ENCODE measurements at places on chromosomes 11 and 22.

DNA sequence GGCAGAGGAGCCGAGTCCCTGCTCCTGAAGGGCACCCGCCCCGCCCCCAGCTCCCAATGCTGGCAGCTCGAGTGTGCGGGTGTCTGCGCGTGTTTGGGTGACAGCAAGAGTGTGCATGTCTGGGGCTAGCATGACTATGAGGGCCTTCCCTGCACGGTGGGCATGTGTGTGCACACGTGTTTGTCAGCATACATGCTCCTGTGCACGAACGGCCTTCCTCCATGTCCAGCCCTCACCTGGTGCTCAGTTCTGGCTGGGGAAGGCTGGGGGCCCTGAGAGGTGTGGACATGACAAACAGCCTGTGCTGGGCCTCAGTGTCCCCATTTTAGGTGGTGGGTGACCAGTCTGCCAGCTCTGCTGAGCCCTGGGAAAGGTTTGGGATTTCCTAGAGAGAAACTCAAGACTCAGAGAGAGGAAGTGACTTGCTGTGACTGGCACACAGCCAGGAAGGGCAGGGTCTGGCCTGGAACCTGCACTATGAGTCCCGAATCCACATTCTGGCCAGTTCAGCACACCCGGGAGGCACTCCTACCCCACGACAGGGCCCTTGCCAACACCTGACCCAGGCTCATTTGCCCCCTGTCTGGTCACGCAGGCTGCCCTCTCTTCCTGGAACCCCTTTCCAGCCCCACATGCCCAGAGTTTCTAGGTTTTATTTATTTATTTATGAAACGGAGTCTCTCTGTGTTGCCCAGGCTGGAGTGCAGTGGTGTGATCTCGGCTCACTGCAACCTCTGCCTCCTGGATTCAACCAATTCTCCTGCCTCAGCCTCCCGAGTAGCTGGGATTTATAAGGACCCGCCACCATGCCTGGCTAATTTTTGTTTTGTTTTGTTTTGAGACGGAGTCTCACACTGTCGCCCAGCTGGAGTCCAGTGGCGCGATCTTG is 3.3 kb upstream of the SHISA8 start:
- DNase-seq = no peak

DNA sequence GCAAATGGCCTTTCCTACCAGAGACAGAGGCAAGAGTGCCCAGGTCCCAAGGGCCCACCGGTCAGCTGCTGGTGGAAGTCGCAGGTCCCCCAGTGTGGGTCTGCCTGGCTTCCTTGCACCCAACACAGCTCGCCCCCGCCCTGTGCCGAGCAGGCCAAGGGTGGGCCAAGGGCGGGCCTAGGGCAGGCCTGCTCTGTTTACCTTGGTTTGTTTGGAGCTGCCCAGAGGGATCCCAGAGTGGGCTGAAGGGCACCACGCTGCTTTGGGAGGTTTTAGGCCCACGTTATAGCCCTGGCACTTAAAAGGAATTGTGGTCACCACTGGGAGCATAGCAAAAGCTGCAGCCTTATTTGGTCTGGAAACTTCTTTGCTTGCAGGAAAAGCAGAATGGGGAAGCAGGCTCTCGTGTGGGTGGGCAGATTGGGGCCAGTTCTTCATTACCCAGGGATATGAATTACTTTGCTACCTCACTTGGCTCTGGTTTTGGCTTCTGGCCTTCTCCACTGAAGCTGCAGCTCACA is 38.0 kb downstream of the MRGPRD start:
- no peak for DNase-seq

DNA sequence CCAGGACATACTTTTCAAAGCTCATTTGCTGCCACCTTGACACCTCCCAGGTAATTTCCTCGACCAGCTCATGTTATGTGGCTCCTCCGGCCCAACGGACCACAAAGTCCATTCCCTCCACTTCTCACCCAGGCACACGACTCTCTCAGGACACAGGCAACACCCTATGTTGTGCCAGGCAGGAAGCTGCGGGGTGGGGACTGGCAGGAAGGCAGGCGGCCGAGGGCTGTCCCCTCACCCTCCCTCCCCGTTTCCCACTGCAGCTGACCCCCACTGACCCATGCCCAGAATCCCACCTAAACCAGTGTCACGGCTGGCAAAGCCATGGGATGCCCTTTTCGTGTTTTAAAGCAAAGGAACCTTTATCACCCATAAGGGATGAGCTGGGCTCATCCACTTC is 20.8 kb downstream of the CELSR1 start:
- no peak for DNase-seq

DNA sequence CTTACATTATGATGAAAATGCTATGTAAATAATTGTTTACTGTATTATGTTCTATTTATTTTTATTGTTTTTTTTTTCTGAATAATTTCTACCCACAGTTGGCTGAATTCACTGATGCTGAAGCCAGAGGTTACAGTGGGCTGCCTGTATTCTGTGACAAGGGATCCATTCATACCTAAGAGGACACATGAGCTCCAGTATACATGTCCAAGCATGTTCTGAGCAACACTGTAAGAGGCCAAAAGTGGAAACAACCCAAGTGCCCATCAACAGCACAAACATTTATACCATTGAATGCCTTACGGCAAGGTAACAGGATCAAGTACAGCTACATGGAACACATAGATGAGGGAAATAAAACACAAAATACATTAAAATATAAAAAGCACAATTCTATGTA is 1.4 kb upstream of the SRSF8 start:
- DNase-seq = no peak

DNA sequence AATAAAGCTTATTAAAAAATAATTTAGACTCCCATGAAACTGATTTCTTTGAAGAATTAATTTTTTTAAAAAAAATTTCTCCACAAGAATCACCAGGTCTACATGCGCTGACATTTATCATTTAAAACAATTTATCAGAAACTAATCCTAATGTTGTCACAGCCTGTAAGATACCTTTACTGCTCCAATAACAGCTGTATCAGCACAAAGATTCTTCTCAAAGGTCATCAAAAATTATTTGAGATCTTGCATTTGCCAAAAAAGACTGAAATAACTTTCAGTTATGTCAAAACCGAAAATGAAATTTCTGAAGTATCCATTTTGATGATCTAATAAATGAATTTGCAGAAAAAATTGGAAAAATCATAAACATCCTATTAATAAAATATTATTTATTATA is 8.1 kb downstream of the KRTAP5-5 start:
- DNase-seq = no peak

DNA sequence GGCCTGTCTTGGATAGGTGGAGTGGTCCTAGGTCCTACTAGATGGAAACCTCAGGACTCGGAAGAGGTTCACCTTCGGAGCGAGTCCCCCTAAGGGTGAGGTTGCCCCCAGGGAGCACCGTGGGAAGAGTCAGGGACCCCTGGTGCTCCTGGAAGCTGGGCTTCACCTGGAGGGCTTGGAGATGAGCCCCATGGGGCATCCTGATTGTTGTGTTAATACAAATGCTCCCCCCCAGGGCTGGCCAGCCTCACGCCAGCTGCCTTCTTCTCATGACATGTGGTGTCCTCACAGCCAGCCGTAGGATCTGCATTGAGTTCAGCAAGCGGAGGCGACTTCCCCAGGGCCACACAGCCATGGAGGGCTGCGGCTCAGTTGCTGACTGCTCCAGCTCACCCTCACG is 1487.5 kb downstream of the BRD1 start:
- no peak for DNase-seq

GRCh38 chr11:111006227-111006626 is 239.3 kb upstream of the POU2AF2 start:
- no peak for DNase-seq

GRCh38 chr22:18042685-18043084 is 18.3 kb upstream of the MICAL3 start:
- DNase-seq = no peak

- no peak for DNase-seq
Measured at GRCh38 chr22:39806109-39806508, 87.5 kb downstream of the ENTHD1 start.

DNA sequence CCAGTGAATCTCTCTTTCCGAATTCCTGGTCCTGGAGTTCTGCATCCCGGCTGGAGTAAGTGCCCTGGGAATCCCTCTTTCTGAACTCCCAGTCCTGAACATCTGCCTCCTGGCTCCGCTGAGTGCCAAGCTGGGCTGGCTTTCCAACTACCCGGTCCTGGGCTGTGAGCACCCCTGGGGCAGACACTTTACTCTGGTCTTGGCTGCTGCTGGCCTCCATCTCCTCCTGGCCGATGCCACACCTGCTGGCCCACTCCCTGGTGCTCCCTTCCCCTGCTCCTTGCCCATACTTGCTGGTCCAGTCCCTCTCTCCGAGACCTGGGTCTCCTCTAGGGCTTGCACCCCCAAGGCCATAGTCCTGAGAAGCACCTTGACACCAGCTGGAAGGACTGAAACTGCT is 14.7 kb downstream of the TNKS1BP1 start:
- no peak for DNase-seq

- no peak for DNase-seq
Measured at GRCh38 chr11:89249196-89249595, 71.5 kb downstream of the TYR start.

- no peak for DNase-seq
Measured at GRCh38 chr11:85096939-85097338, 530.2 kb downstream of the DLG2 start.

DNA sequence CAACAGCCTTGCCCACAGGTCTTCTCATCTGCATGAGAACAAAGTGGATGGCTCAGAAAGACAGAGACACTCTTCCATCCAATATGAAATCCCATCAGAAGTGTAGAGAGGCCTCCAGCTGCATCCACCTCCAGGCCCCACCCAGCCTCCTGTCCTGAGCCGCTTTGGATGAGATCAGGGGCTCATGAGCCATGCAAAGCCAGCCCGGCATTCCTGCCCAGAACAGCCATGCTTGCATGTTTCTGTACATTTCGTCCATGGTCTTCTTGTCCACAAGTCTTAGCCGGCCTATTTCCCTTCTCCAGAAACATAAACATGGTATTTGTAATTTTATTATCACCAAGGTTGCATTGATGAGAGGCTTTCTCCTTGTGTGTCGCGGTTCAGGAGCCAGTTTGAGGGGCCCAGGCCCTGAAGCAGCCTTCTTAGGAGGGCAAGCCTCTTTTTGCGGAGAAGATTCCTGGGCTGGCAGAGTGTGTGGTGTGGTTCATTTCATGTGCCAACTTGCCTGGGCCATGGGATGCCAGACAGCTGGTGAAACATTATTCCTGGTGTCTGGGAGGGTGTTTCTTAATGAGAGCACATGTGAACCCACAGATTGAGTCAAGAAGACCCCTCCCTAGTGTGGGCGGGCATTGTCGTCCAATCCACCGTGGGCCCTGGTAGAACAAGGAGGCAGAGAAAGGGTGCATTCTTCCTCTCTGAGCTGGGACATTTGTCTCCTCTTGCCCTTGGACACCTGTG is 928.9 kb downstream of the TBC1D22A start:
- no peak for DNase-seq

- no peak for DNase-seq
Measured at GRCh38 chr11:19696073-19696472, 16.6 kb upstream of the NAV2 start.

- DNase-seq = no peak
Measured at GRCh38 chr11:45423036-45423435, 136.9 kb upstream of the SYT13 start.

GRCh38 chr11:88131764-88132470 is 43.3 kb downstream of the RAB38 start:
- no peak for DNase-seq

DNA sequence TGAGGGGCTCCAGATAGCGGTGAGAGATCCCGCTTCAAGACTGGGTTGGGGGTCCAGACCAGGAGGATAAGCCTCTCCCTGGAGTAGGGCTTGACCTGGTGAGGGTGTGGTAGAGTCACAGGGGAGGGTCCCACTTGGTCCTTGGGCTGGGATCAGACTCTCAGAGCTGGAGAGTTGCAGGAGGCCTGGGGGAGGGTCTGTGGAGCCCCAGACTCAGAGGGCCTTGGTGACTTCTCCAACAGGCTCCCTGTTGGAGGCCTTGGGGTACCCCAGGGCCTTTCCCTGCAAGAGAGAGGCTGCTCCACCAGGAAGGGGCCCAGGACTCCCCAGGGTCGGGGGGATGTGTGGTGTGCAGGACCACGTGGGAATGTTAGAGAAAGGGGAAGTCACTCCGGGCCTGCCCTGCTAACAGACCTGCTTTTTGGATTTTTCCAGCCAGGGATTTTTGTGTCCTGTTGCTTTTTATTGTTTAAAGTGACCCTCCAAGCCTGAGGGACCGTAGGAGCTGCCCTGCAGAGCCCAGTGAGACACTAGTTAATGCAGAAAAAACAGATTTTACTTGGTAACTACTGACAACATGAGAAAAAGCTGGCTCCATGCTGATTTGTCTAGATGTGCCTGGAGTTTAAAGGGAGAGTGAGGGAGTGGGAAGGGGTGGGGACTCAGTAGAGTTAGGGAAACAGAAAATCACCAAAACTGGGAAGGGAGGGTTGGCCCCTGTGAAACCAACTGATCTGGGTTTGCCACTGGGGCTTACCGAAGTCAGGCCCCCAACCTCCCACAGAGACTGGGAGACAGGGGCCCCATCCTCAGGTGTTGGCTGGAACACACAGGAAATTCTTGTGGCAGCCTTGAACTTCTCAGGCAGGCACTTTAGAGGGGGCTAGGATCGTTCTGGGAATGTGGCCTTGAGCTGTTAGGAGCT is 801 bp upstream of the TXNRD2 start:
- no peak for DNase-seq

DNA sequence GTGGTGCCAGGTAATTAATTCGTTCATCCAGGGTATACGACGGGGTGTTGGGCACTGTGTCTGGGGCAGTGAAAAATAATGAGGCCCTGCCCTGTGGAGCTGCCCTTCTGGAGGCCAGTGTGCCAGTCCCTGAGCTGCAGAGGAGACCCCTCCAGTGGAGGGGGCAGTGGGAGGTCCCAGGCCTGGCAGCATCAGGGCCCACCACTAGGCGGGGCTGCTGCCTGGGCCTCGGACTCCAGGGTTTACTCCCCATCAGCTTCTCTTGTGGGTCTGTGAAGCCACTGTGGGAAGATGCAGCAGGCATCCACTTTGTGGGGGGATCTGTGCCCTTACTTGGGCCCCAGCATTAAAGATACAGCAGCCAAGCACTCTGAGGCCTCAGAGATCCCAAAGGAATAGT is 17.4 kb upstream of the TMPRSS6 start:
- no peak for DNase-seq

DNA sequence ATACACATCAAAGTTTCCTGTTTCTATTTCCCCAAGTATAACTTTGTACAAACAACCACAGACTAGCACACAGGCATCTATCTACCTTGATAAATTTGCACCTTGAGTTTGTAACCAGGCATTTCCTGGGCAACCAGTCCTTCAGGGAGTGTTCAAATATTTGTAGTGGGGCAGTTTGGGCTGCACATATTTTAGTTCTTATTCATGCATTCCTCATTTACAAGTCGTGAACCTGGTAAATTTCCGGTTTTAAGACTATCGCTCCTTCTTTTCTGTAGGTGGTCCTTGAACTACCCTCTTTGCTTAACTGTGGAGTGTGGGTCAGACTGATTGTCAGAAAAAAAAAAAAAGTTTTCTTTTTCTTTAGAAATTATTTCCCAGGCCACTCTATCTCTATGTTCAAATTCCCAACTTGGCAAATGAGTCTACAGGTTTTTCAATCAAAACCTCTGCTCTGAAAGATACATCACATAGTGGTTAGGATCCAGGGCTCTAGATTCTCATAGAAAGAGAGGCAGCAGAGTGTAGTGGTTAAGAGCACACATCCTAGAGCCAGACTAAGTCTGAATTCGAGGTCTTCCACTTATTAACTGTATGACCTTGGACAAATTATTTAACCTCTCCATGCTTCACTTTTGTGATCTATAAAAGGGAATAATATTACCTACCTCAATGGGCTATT is 201.5 kb downstream of the SOX6 start:
- no peak for DNase-seq

All from CD4-positive, alpha-beta T cell treated with Interleukin-6 at 100 ng/mL for 8 hours (primary cell).